ENCODE measurements at places on chromosomes 5 and 9.
A peak's percentile ranks its signal among the peaks of the same experiment; 100 is the strongest.

- H3K27me3 ChIP-seq: no peaks in the 10 kb centered on the region
- H3K4me3 ChIP-seq: no peak overlapping the region
- H3K27ac ChIP-seq: no peak overlapping the region
- no peaks in the 10 kb centered on the region for H3K4me1 ChIP-seq
- no peaks in the 10 kb centered on the region for H3K36me3 ChIP-seq
- DNase-seq: no peak
These were observed 3.3 kb downstream of the MEF2C start for GRCh38 chr5:88879724-88880123.

- H3K27me3 ChIP-seq: no peaks in the 10 kb centered on the region
- no peaks in the 10 kb centered on the region for H3K4me1 ChIP-seq
- no peak for DNase-seq
These were observed 61.9 kb downstream of the KCNT1 start for GRCh38 chr9:135763716-135764446.

DNA sequence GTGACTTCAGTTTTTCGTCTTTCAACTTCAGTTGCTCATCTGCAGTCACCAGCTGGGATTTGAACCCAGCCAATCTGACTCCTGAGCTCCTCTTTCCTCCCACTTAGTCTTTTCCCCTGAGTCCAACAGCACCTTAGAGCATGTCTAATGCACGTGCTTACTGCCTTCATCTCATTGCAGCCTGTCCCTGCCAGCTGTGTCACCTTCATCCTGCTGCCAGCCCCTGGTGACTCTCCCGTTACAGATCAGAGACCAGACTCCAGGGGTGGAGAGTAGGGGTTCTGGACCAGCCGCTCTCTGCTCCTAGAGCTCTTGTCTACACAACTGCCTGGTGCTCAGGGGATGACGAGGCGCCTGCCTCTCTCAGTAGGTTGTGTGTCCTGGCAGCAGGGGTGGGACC lies 132.9 kb upstream of the LMX1B start:
- H3K4me3 ChIP-seq: no peak overlapping the region
- H3K27me3 ChIP-seq: no peaks in the 10 kb centered on the region
- no peak overlapping the region for H3K27ac ChIP-seq
- no peaks in the 10 kb centered on the region for H3K36me3 ChIP-seq
- 0 out of 2 replicates have a peak, but pooled peaks cover 3% of the 10 kb centered on the region for H3K4me1 ChIP-seq

DNA sequence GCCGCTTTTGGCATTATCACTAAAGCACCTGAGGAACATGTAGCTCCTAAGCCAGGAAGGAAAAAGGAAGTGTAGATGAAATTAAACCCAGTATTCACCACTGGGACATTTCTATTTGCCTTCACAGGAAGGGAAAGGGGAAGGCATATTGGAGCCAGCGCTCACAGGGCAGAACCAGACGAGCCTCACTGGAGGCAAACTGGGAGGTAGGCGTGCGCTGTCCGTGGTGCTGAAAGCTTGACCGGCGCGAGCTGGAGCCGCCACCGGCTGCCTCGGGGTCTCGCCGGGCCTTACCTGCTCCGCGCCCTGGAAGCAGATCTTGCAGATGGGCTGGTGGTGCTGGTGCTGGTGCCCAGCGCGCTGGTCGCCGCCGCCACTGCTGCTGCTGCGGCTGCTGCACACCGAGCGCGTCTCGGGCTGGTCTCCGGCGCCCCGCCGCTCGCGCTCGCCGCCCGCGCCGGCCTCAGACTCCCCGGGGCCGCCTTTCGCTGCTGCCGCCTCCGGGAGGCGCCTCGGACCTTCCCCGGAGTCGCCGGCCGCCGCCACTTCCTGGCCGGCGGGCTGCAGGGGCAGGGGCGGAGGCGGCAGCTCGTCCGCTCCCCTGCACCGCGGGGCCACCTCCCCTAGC lies 732 bp downstream of the MARCHF11 start:
- H3K4me3 ChIP-seq: peak overlapping the region; percentile 73
- peaks cover 14% of the 10 kb centered on the region for H3K27me3 ChIP-seq
- no peaks in the 10 kb centered on the region for H3K36me3 ChIP-seq
- H3K27ac ChIP-seq: no peak overlapping the region

DNA sequence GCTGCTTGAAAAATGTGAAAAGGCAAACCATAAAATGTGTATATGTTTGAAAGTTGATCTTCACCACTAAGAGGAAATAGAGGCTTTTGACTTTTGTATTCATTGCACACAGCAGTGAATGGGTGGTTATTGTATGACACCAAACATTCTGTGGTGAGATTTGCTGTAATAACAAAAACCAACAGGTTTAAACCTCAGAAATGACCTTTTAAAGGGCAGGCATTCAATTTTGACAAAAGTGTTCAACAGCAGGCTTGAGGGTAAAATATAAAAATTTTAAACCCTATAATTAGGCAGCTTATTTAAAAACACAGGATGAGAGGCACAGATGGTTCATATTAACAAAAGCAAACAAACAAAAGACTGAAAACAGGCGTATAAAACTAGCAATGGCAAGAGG lies 128.1 kb upstream of the NUDT12 start:
- no peak for DNase-seq
- no peak overlapping the region for H3K4me3 ChIP-seq
- no peaks in the 10 kb centered on the region for H3K4me1 ChIP-seq
- no peak overlapping the region for H3K27ac ChIP-seq

DNA sequence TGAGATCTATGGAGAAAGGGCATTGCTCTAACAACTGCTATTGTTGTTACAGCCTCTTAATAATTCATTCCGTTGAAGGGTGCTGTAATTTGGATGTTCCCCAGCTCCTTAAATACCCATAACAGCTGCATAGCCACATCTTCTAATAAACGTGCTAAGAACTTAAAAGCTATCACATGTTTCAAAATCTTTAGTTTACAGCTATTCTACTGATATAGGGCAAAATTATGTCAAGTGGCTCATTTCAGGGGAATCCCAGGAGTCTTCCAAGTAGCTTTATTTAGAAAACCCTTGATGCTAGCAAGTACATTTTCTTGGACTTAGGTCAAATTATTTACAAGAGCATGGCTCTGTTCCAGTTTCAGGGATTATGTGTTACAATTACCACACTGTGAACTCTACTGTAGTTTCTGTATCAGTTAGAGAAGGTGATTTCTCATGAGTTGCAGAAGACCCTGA lies 990.4 kb upstream of the ACO1 start:
- H3K27me3 ChIP-seq: no peaks in the 10 kb centered on the region
- no peaks in the 10 kb centered on the region for H3K4me1 ChIP-seq
- no peak overlapping the region for H3K27ac ChIP-seq
- H3K4me3 ChIP-seq: no peak overlapping the region
- H3K36me3 ChIP-seq: no peaks in the 10 kb centered on the region

DNA sequence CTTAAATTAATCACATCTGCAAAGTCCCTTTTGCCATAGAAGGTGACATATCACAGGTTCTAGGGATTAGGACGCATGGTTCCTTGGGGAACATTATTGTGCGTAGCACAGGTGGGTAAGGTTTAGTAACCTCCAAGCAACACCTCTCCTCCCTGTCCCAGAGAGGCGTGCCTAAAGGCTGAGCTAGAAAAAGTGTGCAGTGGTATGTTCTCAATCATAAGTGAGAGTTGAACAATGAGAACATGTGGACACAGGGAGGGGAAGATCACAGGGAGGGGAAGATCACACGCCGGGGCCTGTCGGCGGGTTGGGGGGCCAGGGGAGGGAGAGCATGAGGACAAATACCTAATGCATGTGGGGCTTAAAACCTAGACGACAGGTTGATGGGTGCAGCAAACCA lies 14.9 kb downstream of the DAB2IP start:
- DNase-seq: no peak
- no peaks in the 10 kb centered on the region for H3K36me3 ChIP-seq
- no peak overlapping the region for H3K4me3 ChIP-seq
- no peaks in the 10 kb centered on the region for H3K27me3 ChIP-seq
- H3K4me1 ChIP-seq: peaks cover 2% of the 10 kb centered on the region

GRCh38 chr5:96259151-96259772 lies 173.8 kb downstream of the PCSK1 start:
- no peak overlapping the region for H3K4me3 ChIP-seq
- H3K4me1 ChIP-seq: no peaks in the 10 kb centered on the region
- H3K36me3 ChIP-seq: no peaks in the 10 kb centered on the region

DNA sequence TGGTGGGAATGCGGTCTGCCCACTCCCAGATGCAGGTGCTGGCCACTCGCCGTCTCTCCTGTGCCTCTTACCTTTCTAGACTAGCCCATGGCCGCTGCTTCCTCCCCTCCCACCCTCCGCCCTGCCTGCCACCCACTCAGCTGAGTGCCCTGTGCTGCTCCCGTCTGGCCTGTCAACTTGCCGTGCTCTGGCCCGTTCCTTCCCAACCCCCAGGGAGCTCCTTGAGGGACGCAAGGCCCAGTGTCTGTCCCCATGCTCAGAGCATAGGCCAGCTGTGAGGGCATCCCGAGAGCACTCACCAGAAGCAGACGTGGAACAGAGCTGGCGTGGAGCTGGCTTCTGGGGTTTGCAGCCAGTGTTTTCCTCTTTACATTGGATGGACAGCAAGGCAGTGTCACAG lies 20.2 kb downstream of the HNRNPH1 start:
- no peak overlapping the region for H3K27ac ChIP-seq
- no peaks in the 10 kb centered on the region for H3K27me3 ChIP-seq
- H3K4me1 ChIP-seq: no peaks in the 10 kb centered on the region
- peaks cover 36% of the 10 kb centered on the region for H3K36me3 ChIP-seq
- DNase-seq: no peak
- H3K4me3 ChIP-seq: no peak overlapping the region

DNA sequence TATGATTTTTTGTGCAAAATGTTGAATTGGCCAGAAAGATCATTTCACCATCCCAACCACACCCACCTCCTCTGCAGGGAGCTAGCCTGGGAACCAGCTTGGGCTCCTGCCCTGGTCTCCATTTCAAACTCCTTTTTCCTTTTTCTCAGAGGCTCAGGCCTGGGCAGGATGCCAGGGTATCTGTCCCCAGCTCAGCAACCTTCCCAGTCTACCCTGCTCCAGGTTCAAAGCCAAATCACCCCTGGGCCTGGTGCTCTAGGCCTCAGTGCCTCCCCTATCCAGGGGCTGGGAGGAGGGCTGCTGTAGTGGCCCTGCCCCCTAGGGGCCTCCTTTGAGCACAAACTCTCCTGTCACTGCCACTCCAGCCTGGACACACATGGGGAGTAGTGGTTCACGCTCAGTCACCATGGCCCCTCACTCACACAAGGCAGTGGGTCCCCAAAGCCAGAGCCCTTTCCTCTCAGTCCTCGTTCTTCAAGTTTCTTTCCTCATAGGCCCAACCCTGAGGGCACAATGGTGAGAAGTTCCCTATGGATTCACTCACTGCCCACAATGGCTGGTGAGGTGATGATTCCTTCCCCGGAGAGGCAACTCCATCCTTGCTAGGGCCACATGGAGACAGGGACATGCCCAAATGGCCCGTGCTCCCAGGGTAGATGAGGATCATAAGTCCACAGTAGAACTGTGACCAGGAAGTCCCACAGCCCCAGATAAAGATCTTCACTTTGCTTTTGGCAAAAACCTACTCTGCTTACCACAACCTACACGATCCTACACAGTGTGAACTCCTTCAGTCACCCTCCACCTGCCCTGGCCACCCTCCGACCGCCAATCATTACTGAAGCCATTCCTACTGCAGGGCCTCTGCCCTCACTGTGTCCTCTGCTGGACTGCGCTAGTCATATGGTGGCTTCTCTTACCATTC lies 1.6 kb upstream of the ST6GALNAC4 start:
- DNase-seq: no peak
- no peak overlapping the region for H3K4me3 ChIP-seq
- no peaks in the 10 kb centered on the region for H3K36me3 ChIP-seq
- H3K4me1 ChIP-seq: peaks cover 2% of the 10 kb centered on the region

GRCh38 chr9:74322661-74323314 lies 174.3 kb upstream of the RORB start:
- peaks cover 3% of the 10 kb centered on the region for H3K4me1 ChIP-seq
- H3K4me3 ChIP-seq: no peak overlapping the region

GRCh38 chr5:39448506-39449128 lies 23.8 kb upstream of the DAB2 start:
- H3K4me1 ChIP-seq: no peaks in the 10 kb centered on the region
- H3K4me3 ChIP-seq: no peak overlapping the region
- no peaks in the 10 kb centered on the region for H3K36me3 ChIP-seq
- no peak for DNase-seq
- H3K27me3 ChIP-seq: no peaks in the 10 kb centered on the region

DNA sequence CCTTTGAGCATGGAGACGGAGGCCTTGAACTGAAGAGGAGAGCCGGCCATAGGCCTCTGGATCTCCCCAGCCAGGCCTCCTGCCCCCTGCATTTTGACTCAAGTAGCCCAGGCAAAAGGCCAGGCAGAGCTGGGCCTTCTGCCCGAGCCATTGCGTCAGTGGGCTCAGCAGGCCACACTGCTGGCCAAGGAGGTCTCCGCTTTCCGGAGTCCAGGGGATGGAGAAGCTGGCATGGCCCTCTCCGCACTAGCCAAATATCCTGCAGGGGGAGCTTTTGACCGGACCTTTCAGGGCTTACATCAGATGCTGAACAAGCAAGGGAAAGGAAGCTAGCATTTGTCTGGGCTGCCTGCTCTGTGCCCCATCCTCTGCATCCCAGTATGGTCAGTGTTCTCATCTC lies 386.8 kb downstream of the TRIM36 start:
- H3K27me3 ChIP-seq: no peaks in the 10 kb centered on the region
- DNase-seq: peak; percentile 20
- no peaks in the 10 kb centered on the region for H3K4me1 ChIP-seq
- no peak overlapping the region for H3K4me3 ChIP-seq
- no peaks in the 10 kb centered on the region for H3K36me3 ChIP-seq

- peaks cover 7% of the 10 kb centered on the region for H3K4me1 ChIP-seq
- DNase-seq: no peak
- no peak overlapping the region for H3K4me3 ChIP-seq
- no peak overlapping the region for H3K27ac ChIP-seq
- H3K27me3 ChIP-seq: no peaks in the 10 kb centered on the region
- H3K36me3 ChIP-seq: no peaks in the 10 kb centered on the region
These were observed 7.3 kb upstream of the SPARC start for GRCh38 chr5:151694035-151694485.

- H3K4me1 ChIP-seq: peaks cover 4% of the 10 kb centered on the region
- H3K27ac ChIP-seq: no peak overlapping the region
- H3K4me3 ChIP-seq: no peak overlapping the region
These were observed 56.6 kb downstream of the CAMSAP1 start for GRCh38 chr9:135850737-135851136.

DNA sequence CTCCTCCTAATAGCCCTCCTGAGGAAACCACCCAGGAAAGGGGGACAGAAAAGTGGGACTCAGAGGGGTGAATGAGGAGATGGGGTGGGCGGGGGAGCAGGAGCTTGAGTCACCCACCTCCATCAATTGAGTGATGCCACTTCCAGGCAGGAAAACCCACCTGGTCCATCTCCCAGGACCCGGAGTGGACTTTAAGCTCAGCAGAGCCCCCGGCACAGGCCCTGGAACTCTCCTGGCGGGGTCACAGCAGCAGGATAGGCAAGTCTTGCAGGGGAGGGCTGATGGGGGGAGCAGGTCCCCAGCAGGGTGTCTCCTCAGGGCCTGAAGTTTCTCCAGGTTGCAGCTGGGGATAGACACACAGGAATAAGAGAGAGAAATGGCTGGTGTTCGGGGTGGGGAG lies 40.8 kb downstream of the LHX2 start:
- H3K27ac ChIP-seq: no peak overlapping the region
- no peak for DNase-seq
- no peaks in the 10 kb centered on the region for H3K36me3 ChIP-seq
- H3K27me3 ChIP-seq: no peaks in the 10 kb centered on the region
